ENCODE measurements at places on chromosomes 7 and 10.

GRCh38 chr7:101995121-101995520, 177.7 kb downstream of the CUX1 start:
- no peak for DNase-seq

- DNase-seq: no peak
Observed at GRCh38 chr10:26486990-26487850, 49.1 kb downstream of the APBB1IP start.

GRCh38 chr10:32489158-32489557, 43.2 kb downstream of the CCDC7 start:
- no peak for DNase-seq

DNA sequence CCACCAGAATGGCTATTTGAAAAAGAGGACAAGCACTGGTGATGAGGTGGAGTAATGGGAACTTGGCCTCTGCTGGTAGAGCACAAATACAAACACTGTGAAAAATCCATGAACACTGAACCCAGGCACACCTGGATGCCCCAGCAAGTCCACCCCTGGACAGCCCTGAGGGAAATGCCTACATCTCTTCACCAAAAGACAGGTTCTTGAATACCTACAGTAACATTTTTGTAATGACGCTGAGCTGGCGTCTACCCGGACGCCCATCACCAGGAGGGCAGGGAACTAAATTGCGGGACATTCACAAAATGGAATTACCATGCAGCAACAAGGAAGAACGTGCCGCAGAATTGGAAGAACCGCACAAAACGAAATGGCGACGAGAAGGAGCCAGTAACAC, 70.5 kb downstream of the GNA12 start:
- no peak for DNase-seq

GRCh38 chr7:33720870-33721269, 184.5 kb upstream of the BMPER start:
- DNase-seq: no peak

DNA sequence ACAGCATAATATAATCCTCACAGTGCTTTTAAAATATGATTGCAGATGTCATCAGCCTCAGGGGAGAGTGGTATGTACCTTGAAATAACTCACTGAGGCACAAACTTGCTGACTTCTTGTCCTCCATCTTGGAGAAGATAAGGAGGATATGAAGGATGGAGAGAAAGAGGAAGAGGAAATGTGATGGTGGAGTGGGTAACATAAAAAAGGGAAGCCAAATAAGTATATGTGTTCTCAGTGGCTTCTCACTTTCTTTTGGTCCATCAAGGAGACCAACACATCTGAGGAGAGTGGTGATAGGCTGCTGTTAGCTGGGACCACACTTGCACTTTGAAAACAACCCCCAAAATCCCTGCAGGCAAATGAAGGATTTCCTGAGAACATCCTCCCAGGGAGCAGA, 21.6 kb upstream of the ZNF37A start:
- no peak for DNase-seq

DNA sequence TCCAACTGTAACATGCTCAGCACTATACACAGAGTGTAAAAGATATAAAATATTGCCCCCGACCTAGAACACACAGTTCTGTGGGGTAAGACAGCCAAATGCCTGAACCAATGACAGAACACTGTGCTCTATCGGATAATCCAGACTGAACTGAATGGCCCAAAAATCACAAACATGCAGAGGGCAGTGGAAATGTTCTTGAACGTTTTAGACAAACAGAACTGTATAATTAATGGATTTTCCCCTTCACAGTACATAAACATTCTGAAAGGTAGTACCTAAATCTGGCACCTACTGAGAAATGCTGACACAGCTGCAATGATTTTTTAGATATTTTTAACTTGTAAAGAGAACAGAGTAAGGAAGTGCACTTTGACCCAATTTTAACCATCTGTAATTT, 33.4 kb downstream of the PARD3 start:
- DNase-seq: no peak

GRCh38 chr10:106768204-106768603, 396.3 kb downstream of the SORCS1 start:
- DNase-seq: no peak

GRCh38 chr7:139046143-139046542, 10.3 kb upstream of the ZC3HAV1L start:
- DNase-seq: no peak

GRCh38 chr10:117272195-117273076, 31.5 kb downstream of the SLC18A2 start:
- DNase-seq: no peak

DNA sequence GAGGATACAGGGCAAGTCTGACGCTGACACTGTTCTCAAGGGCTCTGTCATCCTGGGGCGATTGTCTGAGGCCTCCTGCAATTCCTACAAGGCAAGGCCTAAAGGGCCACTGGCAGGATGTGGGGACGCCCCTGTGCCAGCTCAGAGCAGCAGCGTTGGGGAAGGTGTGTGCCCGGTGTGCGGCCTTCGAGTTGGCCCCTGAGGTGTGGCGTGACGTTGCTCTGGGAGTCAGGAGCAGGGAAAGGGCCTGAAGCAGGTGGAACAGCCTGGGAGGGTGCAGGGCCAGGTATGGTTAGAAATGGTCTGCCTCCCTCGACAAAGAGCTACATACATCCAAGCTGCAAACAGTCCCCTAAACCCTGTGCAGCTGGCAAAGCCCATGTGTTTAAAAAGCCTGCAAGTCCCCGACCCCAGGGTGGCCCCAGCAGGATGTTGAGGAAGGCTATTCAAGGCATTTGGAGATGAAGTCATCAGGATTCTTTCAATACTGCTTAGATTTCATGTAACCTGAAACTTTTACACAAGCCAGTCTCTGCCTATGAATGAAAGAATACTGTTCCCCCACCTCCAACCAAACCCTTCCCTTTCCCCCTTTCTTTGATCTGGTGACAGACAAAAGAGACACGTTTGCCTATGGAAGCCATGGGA, 142.5 kb upstream of the TNS3 start:
- DNase-seq: no peak

- DNase-seq: no peak
Observed at GRCh38 chr7:78284945-78285344, 486.4 kb downstream of the PHTF2 start.

GRCh38 chr7:15977663-15978062, 291.2 kb upstream of the MEOX2 start:
- no peak for DNase-seq

- no peak for DNase-seq
Observed at GRCh38 chr7:139651308-139651707, 126.5 kb downstream of the HIPK2 start.

Data from HT-29 (cell line).